ENCODE measurements at places on chromosomes 16 and 17. TPM values are rescaled to one million over a fixed set of nuclear protein-coding genes. Genes with fewer than 3 reads are reported as not detected.

- no peak for DNase-seq
Observed at GRCh38 chr17:67020293-67020766, 24.0 kb upstream of the CACNG1 start.

DNA sequence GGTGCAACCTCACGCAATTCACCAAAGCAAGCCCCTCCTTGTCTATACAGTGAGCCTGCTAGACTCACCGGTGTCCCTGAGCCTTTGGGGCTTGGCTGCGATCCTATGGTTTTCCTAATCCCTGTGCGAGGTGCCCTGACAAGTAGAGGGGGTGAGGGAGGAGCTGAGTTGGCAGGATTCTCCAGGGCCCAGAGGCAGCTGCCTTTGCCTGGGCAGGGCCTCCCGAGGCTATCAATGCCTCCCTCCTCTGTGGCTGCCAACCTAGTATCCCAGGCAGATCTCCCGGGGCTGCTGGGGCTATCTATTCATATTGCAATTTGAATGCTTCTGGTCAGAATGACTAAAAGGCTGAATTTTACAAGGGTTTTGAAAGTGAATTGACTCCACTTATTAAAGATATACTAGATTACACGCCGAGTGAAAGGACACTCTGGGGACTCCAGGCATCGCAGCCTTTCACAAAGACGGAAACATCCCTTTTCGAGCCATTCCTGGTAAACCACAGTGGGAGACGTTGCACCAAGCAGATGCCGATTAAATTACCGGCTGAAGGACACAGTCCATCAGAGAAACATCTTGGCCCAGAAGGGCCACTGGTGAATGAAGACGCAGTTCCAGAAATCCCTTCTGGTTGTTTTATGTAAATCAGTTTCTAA is 11.3 kb upstream of the PITPNM3 start:
- DNase-seq: no peak

NPIPB9 gene
- 3.4 TPM for total RNA-seq

DNA sequence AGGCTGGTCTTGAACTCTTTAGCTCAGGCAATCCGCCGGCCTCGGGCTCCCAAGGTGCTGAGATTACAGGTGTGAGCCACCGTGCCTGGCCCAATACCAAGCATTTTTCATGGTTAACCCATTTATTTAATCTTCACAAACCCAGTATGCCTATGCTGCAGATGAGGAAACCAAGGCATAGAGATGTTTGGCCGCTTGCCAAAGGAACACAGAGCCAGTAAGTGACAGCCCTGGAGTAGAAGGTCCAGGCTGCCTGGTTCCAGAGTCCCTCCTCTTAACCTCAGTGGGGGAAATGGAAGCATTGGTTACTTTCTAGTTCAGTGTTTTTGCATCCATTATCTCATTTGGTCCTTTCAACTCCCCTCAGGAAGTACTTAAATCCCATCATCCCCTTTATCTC is 15.3 kb upstream of the ARL5C start:
- no peak for DNase-seq

TMEM88 gene
- 11.3 TPM for total RNA-seq

GRCh38 chr17:7897773-7898172 is 9.2 kb downstream of the CHD3 start:
- DNase-seq: no peak

GRCh38 chr17:14303343-14304221 is 2.7 kb downstream of the HS3ST3B1 start:
- DNase-seq: no peak

Data from progenitor cell of endocrine pancreas (in vitro differentiated cells).